Iris pigment epithelial cell (primary cell): ENCODE measurements at places on chromosomes 1 and 21.
A peak's percentile ranks its signal among the peaks of the same experiment; 100 is the strongest.

DNA sequence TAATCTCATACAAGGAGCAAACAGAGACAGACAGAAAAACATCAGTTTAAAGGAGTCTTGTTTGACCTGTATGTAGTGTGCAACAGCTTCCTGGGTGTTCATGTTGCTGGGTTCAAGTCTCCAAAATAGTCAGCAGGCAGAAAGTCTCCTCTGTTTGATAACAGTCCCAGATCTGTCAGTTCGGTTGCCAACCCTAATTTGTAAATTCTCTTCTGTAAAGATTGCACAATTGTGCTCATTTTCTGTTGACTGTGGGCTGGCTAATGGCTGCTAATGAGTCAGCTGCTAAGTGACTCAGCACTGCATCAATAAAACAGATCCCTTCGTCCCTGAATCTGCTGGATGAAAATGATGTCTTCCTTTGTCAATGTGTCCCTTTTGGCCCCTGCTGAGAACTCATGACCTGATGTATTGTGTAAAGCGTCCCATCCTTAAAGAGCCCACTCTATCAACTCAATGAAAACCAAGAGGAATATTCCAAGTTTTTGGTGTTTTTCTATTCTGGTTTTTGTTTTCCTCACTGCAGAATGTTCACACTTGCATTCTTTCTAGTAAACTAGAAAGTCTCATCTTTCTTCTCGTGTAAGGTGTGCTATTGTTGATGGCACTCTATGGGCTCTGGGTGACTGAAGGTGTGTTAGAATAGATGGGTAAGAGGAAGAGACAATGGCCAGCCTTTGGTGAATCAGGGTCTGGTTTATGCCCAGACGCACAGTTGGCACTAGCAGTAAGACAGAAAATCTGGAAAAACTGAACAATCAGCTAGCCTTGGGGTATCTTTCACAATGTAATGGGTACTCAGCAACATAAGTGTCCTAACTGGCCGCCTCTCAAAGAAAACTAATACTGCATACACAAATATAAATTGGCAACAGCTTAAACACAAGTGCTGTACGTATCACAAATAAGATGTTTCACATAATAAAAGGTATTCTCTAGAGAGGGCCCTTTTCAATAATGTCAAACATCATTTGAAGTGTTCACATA lies 75.1 kb upstream of the SIPA1L2 start:
- DNase-seq, result peak; percentile 90

DNA sequence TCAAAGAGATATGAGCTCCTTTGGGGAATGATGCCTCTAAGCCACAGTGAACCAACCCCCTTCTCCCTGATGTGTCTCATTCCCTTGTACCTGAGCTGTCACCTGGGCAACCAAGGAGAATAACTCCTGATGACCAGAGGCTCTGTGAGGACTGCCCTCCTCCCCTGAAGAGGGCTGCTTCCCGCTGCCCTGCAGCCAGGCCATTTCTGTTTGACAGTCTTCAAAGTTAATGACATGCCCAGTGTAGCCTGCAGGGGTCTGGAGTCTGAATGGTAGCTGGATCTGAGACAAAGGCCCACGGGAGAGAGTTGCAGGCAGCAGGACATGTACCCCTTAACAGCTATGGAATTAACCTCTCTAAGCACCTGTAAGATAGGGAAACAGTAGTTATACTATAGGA lies 3.4 kb upstream of the SLFNL1 start:
- DNase-seq, result no peak

- DNase-seq, result peak; percentile 13
These were observed 35.3 kb upstream of the RALGPS2 start for GRCh38 chr1:178689769-178690168.

DNA sequence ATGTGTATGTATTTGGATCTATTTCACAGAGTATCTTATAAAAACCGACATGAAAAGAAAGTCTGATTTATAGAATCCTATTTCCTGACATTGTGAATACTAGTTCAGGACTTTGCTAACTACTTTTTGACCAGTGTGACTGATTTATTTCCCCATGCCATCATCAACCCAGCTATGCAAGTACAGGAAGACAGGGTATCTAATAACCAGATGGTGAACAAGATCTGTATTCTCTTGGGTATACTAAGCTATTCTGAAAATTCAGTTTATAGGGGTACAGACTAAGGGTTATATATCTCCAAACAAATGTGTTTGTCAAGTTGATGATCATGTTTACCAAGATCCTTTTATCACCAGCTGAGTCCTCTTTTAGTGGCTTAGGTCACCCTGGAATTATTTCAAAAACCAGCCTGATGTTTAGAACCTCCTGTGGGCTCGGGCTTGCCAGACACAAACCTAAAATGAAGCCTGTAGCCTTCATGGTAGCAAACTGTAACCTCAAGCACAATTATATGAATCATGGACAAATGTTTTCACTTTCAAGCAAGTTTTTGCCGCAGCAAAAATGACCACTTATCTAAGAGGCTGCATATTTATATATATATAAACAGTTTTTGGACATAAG lies 185.1 kb downstream of the FGGY start:
- no peak for DNase-seq

- no peak for DNase-seq
These were observed 38.9 kb downstream of the ZC3H11B start for GRCh38 chr1:219573960-219574359.

GRCh38 chr1:15167386-15167785 lies 13.8 kb downstream of the TMEM51 start:
- peak; percentile 77 for DNase-seq

- peak; percentile 68 for DNase-seq
These were observed 23.1 kb upstream of the CNN3 start for GRCh38 chr1:94949681-94950661.

GRCh38 chr1:206662396-206663092 lies 22.2 kb upstream of the MAPKAPK2 start:
- DNase-seq, result no peak

DNA sequence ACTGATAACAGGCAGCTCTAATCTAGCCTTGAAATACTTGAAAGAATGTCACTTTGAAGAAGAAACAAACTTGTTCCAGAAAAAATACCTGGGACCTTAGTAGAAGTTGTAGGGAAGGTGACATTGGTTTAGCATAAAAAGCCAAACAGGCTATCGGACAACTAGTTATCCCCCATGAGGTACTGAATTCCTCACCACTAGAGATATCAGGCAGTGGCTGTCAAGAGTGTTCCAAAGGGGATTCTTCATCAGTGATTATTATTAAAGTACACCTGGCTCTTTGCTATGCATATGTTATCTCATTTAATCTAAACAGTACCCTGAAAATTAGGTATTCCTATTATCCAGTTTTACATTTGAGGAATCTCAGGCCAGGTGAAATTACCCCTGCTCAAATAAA lies 13.1 kb upstream of the HMGN2 start:
- DNase-seq, result no peak

GRCh38 chr1:21662426-21663247 lies 6.5 kb downstream of the RAP1GAP start:
- DNase-seq, result no peak

GRCh38 chr1:94961988-94962387 lies 35.1 kb upstream of the CNN3 start:
- no peak for DNase-seq

- DNase-seq, result peak; percentile 26
These were observed 9.1 kb upstream of the SYTL1 start for GRCh38 chr1:27332536-27333281.

DNA sequence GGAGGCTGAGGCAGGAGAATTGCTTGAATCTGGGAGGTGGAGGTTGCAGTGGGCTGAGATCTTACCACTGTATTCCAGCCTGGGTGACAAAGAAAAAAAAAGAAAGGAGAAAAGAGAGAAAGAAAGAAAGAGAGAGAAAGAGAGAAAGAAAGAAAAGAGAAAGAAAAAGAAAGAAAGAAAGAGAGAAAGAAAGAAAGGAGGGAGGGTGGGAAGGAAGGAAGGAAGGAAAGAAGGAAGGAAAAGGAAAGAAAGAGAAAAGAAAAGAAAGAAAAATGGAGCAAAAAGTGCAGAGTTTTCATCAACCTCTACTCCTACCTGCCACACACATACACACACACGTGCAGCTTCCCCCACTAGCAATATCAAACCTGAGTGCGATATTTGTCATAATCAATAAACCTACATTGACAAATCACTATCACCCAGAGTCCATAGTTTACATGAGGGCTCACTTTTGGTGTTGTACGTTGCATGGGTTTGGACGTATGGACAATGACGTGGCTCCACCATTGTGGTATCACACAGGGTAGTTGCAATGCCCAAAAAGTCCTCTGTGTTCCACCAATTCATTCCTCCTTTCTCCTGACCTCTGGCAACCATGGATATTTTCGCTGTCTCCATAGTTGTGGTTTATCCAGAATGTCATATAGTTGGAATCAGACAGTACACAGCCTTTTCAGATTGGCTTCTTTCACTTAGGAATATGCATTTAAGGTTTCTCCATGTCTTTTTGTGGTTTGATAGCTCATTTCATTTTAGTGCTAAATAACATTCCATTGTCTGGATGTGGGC lies 36.5 kb downstream of the EVA1C start:
- no peak for DNase-seq

DNA sequence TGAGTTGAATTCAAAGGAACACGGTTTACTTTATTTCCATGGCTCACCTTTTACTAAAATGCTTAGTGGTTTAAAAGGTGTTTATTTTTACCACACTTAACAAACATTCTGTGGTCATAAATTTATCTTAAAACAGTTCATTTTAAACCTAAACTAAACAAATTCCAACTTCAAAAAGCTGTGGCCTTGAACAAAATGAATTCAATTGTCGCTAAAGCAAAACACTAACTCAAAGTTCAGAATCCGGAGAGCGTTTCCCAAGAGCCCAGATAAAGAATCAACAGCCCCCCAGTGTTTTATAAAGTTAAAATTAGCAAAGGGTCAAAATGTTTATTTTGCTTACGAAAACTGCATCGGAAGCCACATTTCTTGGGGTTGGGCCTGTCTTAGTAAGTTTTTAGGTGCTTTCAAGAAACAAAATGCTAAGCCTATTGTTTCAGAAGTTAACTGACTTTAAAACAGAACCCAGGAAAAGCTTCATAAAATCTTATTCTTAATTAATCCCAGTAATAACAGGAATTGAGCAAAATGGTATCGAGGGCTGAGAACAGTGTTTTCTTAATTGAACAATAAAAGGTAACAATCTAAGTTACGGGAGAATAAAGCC lies 1.3 kb downstream of the PUM1 start:
- DNase-seq, result no peak

- no peak for DNase-seq
These were observed 7.2 kb downstream of the KIFAP3 start for GRCh38 chr1:170067253-170067819.

- no peak for DNase-seq
These were observed 35.8 kb upstream of the PRSS38 start for GRCh38 chr1:227779685-227780084.

GRCh38 chr1:214331827-214332423 lies 51.0 kb downstream of the SMYD2 start:
- DNase-seq, result peak; percentile 36

GRCh38 chr1:205446828-205447227 lies 9.0 kb downstream of the BLACAT1 start:
- DNase-seq, result no peak

- peak; percentile 53 for DNase-seq
These were observed 594.7 kb upstream of the CAMK1G start for GRCh38 chr1:208988811-208989222.

DNA sequence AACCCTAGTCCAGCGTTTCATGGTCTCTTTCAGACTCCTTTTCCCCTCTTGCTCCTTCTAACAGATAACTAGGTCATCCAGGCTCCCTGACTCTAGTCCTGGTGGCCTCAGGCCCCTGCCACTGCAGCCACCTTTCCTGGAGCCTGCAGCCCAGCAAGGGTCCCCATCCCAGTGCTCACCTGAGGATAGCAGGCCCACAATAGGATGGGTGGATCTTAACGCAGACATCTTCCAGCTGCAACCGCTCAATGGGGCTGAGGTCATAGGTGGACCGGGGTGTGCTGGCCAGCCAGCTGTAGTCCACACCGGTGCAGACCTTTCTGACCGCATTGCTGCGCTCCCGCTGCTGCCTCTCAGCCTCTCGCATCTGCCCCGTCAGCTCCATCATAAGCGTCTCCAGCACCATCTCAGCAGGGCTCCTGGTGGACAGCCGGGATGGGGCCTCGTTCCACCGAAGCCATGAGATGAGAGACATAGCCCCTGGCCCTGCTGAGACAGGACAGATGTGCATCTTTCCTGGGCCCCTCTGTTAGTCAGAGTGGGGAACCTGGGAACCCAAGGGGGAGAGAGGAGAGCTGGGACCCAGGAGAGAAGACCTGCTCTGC lies 10.9 kb downstream of the RD3 start:
- no peak for DNase-seq

DNA sequence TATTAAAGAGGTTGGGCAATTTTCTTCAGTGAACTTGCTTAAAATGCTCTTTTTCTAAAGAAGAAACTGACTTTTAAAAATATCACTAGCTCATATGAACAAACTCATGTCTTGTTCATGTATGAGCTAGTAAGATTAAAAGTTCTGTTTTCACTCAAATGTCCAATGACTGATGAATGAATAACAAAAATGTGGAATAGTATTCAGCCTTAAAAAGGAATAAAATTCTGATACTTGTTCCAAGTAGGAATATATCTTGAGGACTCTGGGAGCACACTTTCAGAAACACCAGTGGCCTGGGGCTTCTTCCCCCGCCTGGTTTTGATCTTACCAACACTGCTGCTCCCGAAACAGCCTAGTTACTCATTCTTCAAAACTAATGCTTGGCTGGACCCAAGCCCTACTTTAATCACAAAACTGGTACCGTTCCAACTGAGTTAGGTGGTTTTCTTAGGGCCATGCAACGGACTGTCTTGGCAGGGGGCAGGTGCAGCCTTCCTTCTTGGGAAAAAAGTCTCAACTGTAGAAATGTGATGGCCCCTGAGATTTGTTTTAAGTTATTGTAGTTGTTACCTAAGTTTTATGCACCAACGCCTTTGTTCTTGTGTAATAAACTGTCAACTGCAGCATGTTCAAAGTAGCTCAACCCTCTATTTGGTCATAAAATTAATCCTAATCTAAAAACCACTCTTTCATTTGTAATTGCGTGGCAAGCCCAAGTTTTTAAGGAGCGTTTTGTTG lies 116.0 kb downstream of the ETS2 start:
- peak; percentile 43 for DNase-seq

DNA sequence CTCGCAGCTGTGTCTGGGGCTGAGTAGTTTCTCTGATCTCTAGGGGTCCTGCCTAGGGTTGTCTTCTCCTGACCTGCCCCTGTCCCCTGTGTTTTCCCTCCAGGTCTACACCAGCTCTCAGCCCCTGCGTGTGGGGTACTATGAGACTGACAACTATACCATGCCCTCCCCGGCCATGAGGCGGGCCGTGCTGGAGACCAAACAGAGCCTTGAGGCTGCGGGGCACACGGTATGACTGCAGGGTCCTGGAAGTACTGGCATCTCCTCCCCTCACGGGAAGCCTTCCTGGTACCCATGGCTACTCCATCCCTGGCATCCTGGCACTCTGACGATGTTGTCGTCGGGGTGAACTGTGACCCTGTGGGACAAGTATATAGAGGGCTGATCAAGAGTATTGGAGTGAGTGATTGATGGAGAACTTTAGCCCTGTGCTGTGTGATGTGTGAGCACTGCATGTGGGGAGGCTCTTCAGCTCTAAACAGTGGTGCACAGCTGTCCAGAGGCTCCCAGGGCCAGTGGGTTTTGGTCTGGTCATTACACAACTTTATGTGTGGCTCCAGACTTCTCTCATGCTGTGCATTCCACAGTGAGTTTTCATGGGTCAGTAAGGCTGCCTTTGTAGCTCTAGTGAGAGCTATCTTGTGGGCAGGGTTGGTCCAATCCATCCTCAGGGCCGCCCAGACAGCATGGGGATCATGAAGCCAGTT lies 14.4 kb downstream of the FAAH start:
- DNase-seq, result peak; percentile 67

GRCh38 chr21:45889256-45889655 lies 92.3 kb upstream of the COL6A1 start:
- no peak for DNase-seq
